ENCODE measurements at places on chromosomes 16 and 17. TPM values are rescaled to one million over a fixed set of nuclear protein-coding genes. Genes with fewer than 3 reads are reported as not detected.
A peak's percentile ranks its signal among the peaks of the same experiment; 100 is the strongest.

Gene C16orf89
- not detected for total RNA-seq

DNA sequence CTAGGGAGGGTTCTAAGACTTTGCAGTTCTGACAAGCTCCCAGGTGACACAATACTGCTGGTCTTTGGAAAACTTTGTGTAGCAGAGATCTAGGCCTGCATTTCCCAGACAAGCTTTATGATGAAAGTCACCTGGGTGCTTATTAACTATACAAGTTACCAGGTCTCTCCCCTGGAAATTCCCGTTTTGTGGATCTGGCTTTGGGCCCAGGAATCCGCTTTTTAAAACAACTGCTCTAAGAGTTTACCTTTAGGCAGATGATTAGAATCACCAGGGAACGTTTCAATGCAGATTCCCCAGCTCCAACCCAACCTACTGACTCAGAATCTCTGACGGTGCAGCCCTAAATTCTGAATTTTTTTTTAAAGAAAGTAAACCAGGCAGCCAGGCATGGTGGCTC lies 36.3 kb downstream of the MYH3 start:
- no peak for DNase-seq

- no peak for DNase-seq
Observed at GRCh38 chr17:62616993-62617893, 10.2 kb upstream of the MRC2 start.

Gene PERCC1
- total RNA-seq, result 0.37 TPM

- no peak for DNase-seq
Observed at GRCh38 chr17:63762161-63763078, 11.0 kb downstream of the CCDC47 start.

Gene KRTAP1-5
- total RNA-seq, result not detected

Gene TBC1D3E
- total RNA-seq, result not detected

Gene HBQ1
- total RNA-seq, result not detected

GRCh38 chr17:73616120-73616872 lies 27.9 kb downstream of the SDK2 start:
- DNase-seq, result no peak

GRCh38 chr17:40108970-40109824 lies 8.8 kb upstream of the NR1D1 start:
- peak; percentile 51 for DNase-seq

GRCh38 chr16:53518550-53519416 lies 15.8 kb upstream of the AKTIP start:
- DNase-seq, result peak; percentile 93

Gene CARD14
- total RNA-seq, result not detected

- DNase-seq, result peak; percentile 91
Observed at GRCh38 chr16:30382111-30382881, at the start of gene SEPTIN1. Gene SEPTIN1, minus strand, starts transcription at chr16:30382561. Its CDS starts 19 bp downstream, at chr16:30382542.
